ENCODE measurements at places on chromosomes 3 and 15.

- no peak for DNase-seq
Measured at GRCh38 chr15:80890341-80891005, 99.1 kb downstream of the MESD start.

DNA sequence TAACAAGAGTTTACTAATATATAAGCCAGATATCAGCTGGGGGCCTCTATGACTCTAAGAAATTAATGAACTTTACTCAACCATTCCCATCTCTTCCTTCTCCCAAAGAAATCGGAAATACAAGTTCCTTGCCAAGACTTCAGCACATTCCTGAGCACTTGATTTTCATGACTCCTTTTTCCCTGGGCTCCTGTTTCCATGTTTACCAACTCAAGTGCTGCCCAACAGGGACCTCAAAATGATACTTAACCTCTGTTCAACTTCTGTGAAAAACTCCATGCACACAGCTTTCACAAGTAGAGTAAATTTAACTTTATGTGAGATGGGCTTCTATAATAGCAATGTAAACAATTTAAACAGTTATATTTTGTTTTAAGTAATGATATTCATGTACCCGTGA is 315.8 kb upstream of the CDIN1 start:
- DNase-seq, result no peak

GRCh38 chr15:52076889-52077781 is 35.4 kb downstream of the BCL2L10 start:
- DNase-seq, result no peak

DNA sequence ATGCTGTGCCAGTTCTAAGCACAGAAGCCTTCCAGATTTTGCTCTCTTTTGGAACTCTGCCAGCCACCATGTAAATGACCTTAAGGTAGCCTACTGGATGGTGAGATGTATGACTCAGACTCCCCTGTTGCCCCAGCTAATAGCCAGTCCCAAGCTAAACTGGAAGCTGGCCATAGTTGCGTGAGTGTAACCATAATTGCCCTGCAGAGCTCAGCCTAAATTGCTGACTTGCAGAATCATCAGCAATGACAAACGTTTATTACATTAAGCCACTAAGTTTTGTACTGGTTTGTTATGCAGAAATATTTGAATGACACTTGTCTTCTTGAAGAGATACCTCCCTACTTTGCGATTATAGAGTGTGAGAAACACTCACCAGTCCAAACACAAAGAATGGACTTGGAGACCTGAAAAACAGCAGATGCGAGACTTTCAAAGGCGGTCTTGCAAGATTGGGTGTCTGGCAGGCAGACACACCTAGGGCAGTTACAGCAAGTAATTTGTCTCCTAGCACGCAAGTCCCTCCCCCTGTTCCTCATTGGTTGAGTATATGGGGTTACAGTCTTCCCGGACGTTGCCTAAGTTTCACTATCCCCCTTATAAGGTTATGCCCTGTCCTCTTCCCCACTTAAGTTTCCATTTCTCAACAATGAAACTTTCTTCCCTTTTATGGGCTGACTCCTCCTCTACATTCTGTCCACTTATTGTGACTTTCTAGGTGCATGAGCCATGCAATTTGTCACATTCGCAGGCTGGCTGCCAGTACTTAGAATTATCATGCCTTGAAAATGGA is 83.6 kb upstream of the XCR1 start:
- DNase-seq, result no peak

- no peak for DNase-seq
Measured at GRCh38 chr15:70156671-70157271, 59.1 kb upstream of the TLE3 start.

- no peak for DNase-seq
Measured at GRCh38 chr3:45215466-45215865, 10.6 kb downstream of the TMEM158 start.

DNA sequence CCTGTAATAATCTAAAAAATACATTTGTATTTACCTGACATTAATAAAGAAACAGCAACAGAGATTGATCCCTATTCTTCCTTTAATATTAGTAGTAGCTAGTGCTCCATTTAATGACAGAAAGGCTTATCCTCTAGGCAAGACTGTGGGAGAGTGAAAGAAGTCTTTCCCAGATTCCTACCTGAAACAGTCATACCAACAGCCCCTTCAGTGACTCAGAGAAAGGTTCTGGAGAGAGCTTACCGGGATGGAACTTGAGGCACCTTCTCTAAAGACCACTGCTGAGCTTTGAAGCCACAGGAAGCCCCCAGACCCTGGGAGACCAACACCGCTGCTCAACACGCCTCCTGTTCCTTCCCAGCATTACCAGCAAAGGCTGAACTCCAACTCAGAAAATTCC is 66.9 kb upstream of the FGF12 start:
- no peak for DNase-seq

DNA sequence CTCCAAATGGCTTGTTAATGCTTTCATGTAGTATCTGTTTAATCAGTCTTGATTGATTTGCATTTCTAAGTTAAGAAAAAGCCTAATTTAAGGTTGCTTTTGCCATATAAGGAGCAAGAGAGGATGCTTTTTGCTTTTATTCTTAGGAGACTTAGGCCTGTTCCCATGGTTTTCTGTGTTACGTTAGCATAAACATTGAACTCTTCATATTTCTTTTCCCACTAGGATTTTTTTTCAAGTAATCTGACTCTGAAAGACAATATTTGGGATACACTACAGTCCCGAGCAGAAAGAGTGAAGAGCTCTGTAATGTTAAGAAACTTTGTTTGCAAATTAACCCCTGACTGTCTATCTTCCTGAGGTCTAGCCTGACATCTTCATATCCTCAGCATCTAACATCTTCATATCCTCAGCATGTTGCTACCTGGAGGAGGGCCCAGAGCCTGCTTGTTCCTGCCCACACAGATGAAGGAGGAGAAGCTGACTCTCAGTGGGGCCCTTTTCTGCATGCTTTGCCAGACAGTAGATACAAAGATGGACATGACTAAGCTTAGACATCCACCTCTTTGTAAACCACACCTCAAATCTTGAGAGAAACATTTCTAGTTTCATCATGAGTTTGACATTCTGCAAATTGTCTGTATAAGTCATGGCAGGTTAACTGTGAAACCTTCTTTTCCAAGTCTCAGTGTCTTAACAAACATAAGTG is 86.2 kb upstream of the COL6A5 start:
- DNase-seq, result no peak

DNA sequence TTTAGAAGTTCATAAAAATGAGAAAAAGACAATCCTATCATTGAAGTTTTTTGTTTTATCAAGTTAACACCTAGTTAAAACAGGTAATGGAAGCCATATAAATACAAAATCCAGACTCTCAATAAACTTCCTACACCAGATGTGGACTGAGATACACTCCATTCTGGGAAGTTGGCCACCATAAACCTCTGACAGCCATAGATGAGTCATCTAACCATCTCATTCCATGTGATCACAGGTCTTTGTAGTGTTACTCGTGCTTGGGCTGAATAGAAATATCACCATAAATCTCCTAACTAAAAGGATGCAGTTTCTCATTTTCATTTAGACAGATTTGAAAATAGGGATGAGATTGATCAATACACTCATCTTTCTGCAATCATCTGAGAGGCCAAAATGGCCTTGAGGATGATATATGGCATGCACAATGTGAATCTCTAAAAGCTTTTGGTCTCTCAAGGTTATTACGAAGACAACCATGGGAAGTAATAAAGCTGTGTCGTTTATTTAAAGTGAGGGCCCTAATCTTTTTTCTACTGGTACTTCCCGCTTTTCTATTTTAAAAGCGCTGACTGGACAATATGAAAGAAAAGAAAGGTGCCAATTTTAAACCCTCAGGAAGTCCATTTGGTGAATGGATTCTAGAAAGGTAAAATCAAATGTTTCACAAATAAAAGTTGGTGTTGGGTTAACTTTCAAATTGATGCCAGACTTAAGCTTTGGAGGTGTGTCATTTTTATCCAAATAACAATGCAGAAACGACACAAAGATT is 155.5 kb downstream of the POLR2M start:
- no peak for DNase-seq

- DNase-seq, result no peak
Measured at GRCh38 chr15:83063551-83063950, 3.5 kb downstream of the BTBD1 start.

- DNase-seq, result no peak
Measured at GRCh38 chr15:60922736-60923135, 306.4 kb downstream of the RORA start.

GRCh38 chr15:64155802-64156651 is 4.5 kb downstream of the SNX22 start:
- no peak for DNase-seq

DNA sequence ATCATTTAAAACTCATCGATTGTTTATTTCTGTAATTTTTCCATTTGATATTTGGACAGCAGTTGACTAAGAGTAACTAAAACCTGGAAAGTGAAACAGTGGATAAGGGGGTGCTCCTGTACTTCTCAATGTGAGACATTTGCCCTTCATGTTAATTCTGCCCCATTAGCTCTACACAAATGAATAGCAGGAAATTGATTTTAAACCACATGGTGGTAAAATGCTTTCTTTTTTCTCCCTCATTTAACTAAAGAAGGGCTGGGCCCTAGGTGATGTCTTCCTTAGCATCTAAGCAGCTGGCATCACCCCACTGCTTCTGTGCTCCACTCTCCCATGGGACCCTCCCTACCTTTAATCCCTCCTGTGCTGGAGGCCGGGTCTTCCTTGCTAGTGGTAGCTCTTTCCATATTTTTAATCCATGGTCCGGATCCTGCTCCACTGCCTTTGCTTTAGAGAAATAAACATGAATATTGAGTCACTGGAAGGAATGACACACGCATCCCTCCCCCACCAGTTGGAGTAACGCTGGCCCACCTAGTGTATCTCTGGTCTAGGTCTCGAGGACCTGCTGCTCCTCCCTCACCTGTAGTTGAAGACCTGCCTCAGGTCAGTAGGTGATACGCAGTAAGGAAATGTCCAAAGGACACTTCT is 30.2 kb upstream of the LAMP3 start:
- DNase-seq, result no peak

GRCh38 chr3:177362626-177363025 is 165.3 kb upstream of the TBL1XR1 start:
- DNase-seq, result no peak

GRCh38 chr3:21158861-21159542 is 592.0 kb downstream of the ZNF385D start:
- DNase-seq, result no peak

DNA sequence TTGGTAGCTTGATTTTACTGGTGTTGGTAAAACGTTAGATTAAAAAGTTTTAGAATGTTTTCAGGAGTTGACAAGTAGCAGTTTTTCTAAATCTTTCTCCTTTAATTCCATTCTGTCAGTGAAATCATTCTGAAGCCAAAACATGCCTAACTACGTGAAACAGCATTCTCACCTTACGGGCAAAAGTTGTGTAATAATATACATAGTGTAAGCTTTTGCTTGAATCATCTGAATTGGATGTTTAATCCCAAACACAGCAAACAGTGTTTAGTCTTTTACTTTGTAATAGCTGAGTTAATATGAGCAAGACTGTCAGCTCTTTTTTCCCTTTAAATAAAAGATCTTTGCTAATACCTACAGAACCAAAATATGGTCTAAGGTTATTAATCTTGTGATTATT is 100.6 kb downstream of the CYP19A1 start:
- DNase-seq, result no peak

DNA sequence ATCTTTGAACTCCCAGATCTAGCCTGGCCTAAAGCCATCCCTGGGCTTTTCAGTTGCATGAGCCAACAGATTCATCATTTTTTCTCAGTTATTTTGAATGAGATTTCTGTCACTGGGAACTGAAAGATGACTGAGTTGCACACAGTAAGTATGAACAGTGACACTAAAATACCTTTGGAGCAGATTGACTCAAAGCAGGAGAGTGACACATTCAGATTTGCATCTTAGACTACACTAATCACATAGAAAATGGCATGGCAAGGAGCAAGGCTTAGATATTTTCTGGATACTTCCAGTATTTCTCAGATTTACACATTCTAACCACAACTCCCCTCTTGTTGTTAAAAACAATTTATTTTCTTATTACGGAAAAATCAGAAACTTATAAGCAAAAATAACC is 32.8 kb downstream of the SEC62 start:
- no peak for DNase-seq

DNA sequence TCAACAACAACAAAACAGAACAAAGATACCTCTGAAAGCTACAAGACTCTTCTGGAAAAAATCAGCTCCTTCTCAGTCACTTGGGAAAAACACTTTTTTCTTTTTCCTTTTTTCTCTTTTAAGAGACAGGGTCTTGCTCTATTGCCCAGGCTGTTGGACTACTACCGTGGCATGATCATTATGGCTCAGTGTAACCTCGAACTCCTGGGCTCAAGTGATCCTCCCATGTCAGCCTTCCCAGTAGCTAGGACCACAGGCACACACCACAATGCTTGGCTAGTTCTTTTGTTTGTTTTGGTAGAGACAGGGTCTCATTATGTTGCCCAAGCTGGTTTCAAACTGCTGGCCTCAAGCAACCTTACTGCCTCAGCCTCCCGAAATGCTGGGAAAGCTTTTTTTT is 12.8 kb downstream of the MYO9A start:
- no peak for DNase-seq

GRCh38 chr3:127887321-127887720 is 27.7 kb upstream of the KBTBD12 start:
- DNase-seq, result no peak

DNA sequence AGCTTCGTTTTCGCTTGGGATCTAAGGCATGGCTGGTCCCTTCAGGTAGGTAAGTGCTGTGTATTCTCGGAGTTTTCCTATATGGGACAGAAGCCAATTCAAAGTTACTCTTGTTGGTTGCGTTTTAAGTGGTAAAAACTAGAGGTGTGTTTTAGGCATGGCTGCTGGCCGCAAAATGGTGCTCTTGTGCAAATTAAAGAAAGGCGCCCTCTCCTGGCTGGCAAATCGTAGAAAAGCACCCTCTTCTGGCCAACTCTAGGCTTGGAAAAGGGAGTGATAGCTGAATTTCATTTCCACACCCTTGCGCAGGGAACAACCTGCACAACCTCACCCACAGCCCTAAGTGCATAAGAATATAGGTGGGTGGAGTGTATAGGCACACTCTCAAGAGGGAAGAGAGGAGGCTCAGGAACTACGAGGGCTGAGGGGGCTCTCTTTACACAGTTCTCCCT is 23.5 kb downstream of the DRD3 start:
- DNase-seq, result no peak

GRCh38 chr3:44529927-44530326 is 25.1 kb upstream of the ZKSCAN7 start:
- no peak for DNase-seq
